ENCODE measurements at places on chromosomes 7 and 10.

GRCh38 chr7:87671-88070 lies 104.7 kb upstream of the FAM20C start:
- no peak for DNase-seq

- no peak for DNase-seq
Observed at GRCh38 chr7:91876391-91877133, 3.9 kb downstream of the MTERF1 start.

- DNase-seq: no peak
Observed at GRCh38 chr10:79910344-79910743, 38.6 kb downstream of the SFTPD start.

GRCh38 chr10:130180416-130180815 lies 44.2 kb downstream of the GLRX3 start:
- no peak for DNase-seq

- DNase-seq: no peak
Observed at GRCh38 chr10:112803961-112804401, 146.1 kb upstream of the TCF7L2 start.

DNA sequence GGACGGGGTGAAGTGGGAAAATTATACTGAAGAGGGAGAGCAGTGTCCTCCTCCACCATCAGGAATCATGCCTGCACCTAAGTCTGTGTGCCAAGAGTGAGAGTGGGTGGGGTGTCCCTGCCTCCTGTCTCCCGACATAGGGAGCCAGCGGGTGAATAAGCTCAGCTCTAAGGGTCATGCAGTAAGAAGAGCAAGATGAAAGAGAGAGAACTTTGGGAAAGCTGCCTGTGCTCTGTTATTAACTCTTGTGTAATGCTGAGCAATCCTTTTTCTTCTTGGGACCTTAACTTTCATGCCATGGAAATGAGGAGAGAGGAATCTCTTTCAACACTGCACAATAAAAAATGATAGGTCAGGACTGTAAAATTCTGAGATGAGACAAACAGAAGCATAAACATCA lies 7.9 kb upstream of the TCAF1 start:
- no peak for DNase-seq

GRCh38 chr7:32256376-32256775 lies 186.2 kb upstream of the PDE1C start:
- no peak for DNase-seq

All from activated CD8-positive, alpha-beta T cell treated with anti-CD3 and anti-CD28 coated beads, Interleukin-2, amount 10 ng/mL, durations not matched to agents 7 days and 5 days (primary cell).